Stimulated activated CD4-positive, alpha-beta T cell treated with anti-CD3 and anti-CD28 coated beads, Interleukin-4, amount 100 ng/mL, for 24 hours (primary cell): ENCODE measurements at places on chromosomes 3 and 15.
A peak's percentile ranks its signal among the peaks of the same experiment; 100 is the strongest.

DNA sequence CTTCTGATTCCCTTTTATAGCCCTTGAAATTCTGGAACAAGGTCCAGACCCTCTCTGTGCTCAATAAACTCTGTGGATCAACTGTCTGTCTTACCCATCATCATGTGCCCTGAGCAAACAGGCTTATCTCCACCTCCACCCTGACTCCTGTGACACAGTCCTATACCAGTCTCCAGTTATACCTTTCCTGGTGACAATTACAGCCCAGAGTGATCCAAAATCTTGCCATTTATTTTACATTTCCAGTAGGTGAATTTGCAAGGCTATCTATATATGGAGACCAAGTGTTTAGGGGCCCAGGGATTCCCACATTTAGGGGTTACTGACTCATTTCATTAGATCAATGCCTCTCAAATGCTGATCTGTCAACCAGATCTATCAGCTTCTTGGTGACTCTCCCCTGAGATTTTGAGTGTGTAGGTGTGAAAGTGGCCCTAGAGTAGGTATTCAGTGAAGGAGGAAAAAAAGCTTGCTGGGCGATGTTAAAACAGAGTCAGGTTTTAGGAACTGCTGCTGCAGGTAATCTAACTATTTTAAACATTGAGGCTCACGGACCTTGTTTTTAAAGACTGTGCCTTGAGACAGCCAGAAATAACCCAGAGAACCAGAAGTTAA, 229.6 kb upstream of the WNT5A start:
- DNase-seq: no peak

- DNase-seq: no peak
These were observed 289.8 kb downstream of the ARPP21 start for GRCh38 chr3:35929158-35929557.

- DNase-seq: no peak
These were observed 777 bp upstream of the EIF4A2 start for GRCh38 chr3:186782542-186783057.

- DNase-seq: no peak
These were observed 100.2 kb downstream of the TMCC1 start for GRCh38 chr3:129793319-129793718.

DNA sequence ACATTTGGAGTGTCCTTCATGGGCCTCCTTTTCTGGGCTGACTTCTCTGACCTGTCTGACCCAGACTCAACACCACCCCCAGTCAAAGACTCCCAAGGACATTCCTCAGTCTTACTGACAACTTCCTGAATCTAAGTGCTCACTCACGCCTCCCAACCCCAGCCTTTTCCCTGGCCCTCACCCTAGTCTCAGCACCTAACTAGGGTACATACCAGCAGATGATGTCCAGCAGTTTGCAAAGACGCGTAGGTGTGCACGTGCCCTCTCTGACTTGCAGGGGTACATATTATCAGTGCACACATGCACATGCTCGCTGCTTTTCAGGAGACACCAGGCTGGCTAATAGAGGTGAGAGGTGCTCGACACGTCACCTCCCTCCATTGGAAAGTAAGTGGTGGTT, 38.7 kb upstream of the SLCO2A1 start:
- DNase-seq: no peak

- DNase-seq: peak; percentile 5
These were observed 31.6 kb upstream of the SLC35G2 start for GRCh38 chr3:136787349-136787748.

DNA sequence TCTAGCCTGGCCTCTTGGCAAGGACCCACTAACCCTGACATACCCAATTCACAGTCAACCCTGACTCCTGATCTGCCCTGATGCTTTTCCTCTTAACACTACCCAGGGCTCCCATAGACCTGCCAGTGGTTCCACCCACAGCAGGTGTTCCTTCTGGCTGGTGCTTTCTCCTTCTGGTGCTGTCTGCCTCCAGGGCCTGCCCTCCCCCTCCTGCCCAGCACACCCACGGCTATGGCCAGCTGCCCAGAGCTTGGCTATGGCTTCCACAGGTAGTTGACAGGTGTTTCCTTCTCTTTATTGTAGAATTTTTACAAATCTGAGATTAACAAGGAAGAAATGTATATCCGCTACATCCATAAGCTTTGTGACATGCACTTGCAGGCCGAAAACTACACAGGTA, 46.5 kb upstream of the MANF start:
- no peak for DNase-seq

- DNase-seq: no peak
These were observed 177.8 kb downstream of the ATG7 start for GRCh38 chr3:11450015-11450414.

DNA sequence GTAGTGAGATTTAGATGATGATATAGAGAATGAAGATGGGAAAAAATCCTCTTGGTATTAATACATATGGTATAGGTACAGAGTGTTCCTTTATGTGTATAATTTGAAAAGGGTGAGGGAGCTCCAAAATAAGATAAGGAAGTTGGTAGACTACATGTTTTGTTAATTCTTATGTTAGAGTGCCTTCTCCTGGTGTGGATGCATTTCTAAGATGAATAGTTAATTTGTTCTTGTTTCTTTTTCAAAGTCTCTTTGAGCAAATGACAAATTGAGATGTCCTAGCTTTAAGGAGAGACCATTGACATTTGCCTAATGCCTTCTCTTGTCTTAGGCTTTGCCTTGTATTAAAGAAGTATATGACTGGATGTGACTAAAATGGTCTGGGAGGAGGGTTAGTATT, 34.1 kb downstream of the AKAP13 start:
- DNase-seq: no peak

DNA sequence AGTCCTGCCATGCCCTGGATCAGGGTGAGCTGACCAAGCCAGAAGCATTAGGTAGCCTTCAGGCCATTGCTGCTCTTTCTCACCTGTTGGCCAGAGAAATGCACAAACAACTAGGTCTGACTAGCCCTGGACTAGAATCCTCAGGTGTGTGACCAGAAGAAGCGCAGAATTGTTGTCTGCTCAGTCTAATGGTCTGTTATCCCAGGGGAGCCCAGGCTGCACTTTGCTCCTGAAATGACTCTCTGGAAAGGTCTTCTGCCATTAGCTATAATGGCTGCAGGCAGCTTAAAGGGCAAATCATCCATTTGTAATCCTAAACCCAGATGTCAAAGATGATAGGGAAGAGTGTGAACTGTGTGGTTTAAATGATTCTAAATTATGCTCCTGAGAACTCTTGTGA, 246.1 kb downstream of the NFKBIZ start:
- DNase-seq: no peak

DNA sequence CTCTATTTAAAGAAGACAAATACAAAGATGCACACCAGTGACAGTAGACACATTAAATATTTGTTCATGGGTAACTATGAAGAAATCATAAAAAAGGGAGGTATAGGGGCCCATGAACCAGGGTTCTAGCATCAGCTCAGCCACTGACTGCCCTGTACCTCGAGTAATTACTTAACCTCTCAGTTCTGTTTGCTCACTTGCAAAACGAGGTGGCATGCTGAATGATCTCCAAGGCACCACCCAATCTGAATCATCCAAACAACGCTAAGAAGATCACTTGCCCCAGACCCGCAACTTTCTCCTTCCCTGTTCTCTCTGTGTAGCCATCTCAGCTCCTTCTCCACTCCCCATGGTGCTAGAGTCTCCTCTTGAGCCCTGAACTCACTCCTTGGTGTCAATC, 374.7 kb downstream of the VPS13C start:
- no peak for DNase-seq

- no peak for DNase-seq
These were observed 228.8 kb downstream of the NSUN3 start for GRCh38 chr3:94291686-94292085.

DNA sequence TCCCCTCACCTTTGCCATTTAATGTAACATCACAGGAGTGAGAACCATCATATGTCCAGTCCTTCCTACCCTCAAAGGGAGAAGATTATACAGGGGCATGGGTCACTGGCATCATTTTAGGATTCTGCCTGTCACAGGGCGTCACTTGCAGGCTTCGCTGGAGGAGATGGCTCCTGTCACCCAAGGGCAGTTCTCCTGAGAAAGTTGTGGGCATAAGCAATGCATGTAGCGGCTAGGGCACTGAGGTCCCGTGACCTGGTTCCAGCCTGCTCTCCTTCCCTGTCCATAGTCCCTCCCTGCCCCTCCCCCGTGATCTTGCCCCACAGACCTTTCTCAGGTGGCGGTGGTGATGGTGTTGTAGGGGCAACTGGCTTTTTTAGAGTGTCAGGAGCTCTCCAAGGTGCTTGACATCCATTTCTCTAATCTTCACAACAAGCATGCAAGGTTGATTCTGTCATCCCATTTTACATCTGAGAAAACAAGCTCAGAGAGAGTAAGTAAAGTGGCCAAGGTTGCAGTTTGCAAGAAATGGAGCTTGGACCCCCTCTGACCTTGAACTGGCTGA, 241.5 kb upstream of the CTDSPL start:
- no peak for DNase-seq

DNA sequence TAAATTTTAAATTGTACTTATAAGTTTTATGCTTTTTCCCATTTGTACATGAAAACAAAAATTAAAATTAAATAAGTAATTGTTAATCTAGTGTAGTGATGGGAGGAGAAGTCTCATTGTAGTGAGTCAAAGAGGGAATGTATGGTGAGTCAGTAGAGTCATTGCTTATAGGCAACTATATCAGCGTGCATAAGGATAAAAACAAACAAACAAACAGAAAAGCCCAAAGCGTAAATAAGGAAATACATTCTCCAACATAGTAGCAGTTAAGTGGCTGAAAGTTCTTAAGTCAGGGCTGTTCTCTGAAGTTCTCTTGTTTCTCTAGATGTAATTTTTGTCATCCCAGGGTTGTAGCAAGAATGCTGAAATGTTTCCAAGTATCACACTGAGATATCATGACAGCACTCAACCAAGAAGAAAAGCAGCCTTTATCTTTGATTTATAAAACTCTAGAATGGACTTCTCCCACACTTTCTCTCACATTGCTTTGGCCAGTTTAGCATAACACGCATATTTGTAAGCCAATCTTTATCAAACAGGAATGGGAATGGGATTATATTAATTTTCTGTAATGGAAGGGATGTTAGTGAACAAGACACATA, 184.1 kb upstream of the TP63 start:
- DNase-seq: no peak

DNA sequence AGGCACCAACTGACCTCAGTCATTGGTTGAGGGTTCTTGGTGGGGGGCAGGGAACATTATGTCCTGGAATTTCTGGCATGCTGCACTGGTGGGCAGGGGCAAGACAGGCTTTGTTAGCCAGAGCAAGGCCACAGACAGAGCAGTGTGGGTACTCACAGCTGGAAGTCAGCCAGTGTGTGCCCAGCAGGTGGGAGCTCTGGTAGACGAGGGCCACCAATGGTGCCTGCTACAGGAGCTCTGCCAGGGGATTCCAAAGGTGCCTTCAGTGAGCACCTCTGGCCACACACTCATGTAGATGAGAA, 31.3 kb downstream of the CYP8B1 start:
- DNase-seq: no peak

- DNase-seq: peak; percentile 30
These were observed 72.2 kb downstream of the SMAD6 start for GRCh38 chr15:66774001-66774814.

GRCh38 chr15:77009646-77010311, 14.9 kb downstream of the PSTPIP1 start:
- DNase-seq: no peak

- DNase-seq: no peak
These were observed 203.2 kb upstream of the MCTP2 start for GRCh38 chr15:94028121-94028520.

DNA sequence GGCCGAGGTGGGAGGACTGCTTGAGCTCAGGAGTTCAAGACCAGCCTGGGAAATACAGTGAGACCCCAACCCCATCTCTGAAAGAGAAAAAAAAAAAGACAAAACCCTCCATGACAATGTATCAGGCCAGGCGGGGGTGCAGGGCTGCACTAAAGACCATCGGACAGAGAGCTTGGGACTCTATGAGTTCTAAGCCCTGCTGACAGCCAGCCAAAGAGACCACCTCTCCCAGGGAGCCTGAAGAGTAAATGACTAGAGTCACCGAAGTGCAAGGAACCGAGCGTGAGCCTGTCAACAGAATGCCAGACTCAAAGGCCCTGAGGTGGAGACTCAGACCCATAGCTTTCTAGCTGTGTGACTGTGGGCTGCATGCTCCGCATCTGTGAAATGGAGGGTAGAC, 12.5 kb downstream of the POC1A start:
- DNase-seq: no peak

GRCh38 chr3:105527535-105527934, 160.8 kb downstream of the ALCAM start:
- no peak for DNase-seq

GRCh38 chr3:97001611-97002010, 187.2 kb downstream of the EPHA6 start:
- no peak for DNase-seq

- DNase-seq: no peak
These were observed 55.8 kb upstream of the ACAD9 start for GRCh38 chr3:128823631-128824030.

DNA sequence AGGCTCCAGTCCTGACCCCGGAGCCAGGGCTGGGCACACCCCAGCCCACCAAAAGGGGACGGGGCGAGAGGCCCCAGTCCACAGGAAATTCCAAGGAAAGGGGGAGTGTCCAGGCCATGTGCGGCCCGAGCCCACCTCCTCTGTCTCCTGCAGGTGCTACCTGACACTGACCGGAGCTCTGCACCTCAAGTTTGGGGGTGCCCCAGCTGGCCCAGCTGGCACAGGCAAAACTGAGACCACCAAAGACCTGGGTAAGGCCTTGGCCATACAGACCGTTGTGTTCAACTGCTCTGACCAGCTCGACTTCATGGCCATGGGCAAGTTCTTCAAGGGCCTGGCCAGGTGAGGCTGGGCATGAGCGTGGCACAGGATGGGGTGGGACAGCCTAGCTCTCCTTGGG, 44.9 kb downstream of the DNAH1 start:
- no peak for DNase-seq

DNA sequence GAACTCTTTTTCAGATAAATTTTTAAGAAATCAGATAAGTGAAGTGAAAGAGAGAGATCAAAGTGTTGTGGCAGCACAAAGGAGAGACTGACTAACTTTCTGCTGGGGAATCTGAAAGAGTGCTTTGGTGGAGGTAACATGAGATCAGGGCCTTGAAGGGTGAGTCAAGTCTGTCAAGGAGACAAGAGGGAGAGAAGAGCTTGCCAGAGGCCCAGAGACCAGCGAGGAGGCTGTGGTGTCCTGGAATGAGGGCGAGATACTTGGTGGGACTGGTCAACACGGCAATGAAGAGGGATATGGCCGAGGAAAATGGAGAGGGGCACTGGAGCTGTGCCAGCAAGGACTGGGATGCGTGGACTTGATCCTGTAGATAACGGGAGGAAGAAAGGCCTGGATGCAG, 4.6 kb downstream of the TADA3 start:
- DNase-seq: peak; percentile 49

GRCh38 chr3:126551839-126552687, 6.7 kb downstream of the C3orf22 start:
- peak; percentile 1 for DNase-seq

GRCh38 chr15:80844011-80844732, 65.0 kb downstream of the CEMIP start:
- no peak for DNase-seq
